ENCODE measurements at places on chromosomes 5 and 9. TPM values are rescaled to one million over a fixed set of nuclear protein-coding genes. Genes with fewer than 3 reads are reported as not detected.

GRCh38 chr5:34915856-34916192 lies 313 bp downstream of the BRIX1 start:
- H3K4me1 ChIP-seq = peaks cover 33% of the 10 kb centered on the region
- H3K36me3 ChIP-seq = peaks cover 71% of the 10 kb centered on the region
- H3K4me3 ChIP-seq = peak overlapping the region; percentile 73
- no peaks in the 10 kb centered on the region for H3K27me3 ChIP-seq

- H3K36me3 ChIP-seq = peaks cover 36% of the 10 kb centered on the region
- H3K27me3 ChIP-seq = no peaks in the 10 kb centered on the region
- H3K27ac ChIP-seq = no peak overlapping the region
- no peak overlapping the region for H3K4me3 ChIP-seq
- no peak for DNase-seq
These were observed 167.5 kb downstream of the CDK5RAP2 start for GRCh38 chr9:120412425-120412951.

- H3K36me3 ChIP-seq = no peaks in the 10 kb centered on the region
- peak; percentile 73 for DNase-seq
- H3K4me3 ChIP-seq = no peak overlapping the region
- H3K4me1 ChIP-seq = no peaks in the 10 kb centered on the region
- peaks cover 2% of the 10 kb centered on the region for H3K27me3 ChIP-seq
These were observed 12.5 kb upstream of the SLC36A3 start for GRCh38 chr5:151315998-151316597.

- H3K27ac ChIP-seq = no peak overlapping the region
- no peak for DNase-seq
- no peaks in the 10 kb centered on the region for H3K36me3 ChIP-seq
These were observed 160.4 kb downstream of the SPATA31D1 start for GRCh38 chr9:82148901-82149461.

- DNase-seq = no peak
- no peaks in the 10 kb centered on the region for H3K4me1 ChIP-seq
- H3K27ac ChIP-seq = no peak overlapping the region
- no peaks in the 10 kb centered on the region for H3K36me3 ChIP-seq
- H3K4me3 ChIP-seq = no peak overlapping the region
- no peaks in the 10 kb centered on the region for H3K27me3 ChIP-seq
These were observed 592.2 kb downstream of the ANXA1 start for GRCh38 chr9:73743826-73744225.

DNA sequence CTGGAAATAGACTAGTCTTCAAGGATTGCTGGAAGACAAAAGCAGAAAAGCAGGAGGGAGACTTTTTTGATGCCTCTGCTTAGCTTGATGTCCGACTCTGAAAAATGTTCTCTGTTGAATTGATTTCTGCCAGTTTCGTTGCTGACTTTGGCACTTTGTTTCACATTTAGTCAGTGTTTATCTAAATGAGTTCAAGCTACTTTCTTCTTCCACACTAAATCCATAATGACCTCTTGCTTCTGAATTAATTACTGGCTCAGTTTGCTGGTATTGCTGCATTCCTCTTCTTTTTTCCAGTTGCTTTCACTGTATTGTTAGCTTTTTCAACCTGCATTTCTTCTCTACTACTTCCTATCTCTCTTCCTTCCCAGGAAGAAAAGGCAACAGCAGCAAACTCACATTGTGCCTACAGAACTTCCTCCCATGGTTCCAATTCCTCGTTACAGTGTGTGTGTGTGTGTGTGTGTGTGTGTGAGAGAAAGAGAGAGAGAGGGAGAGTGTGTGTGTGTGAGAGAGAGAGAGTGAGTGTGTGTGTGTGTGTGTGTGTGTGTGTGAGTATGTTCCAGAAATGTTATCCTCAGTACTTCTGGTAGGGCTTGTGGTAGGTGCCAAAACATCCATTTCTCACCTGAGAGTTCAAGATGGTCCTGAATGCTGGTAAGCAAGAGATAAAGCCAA lies 234.8 kb downstream of the CSNK1G3 start:
- H3K27me3 ChIP-seq = no peaks in the 10 kb centered on the region
- H3K4me3 ChIP-seq = no peak overlapping the region
- H3K36me3 ChIP-seq = no peaks in the 10 kb centered on the region
- no peak overlapping the region for H3K27ac ChIP-seq

GRCh38 chr5:127098241-127098640 lies 24.9 kb upstream of the C5orf63 start:
- DNase-seq = no peak
- no peak overlapping the region for H3K4me3 ChIP-seq
- no peaks in the 10 kb centered on the region for H3K36me3 ChIP-seq
- H3K27ac ChIP-seq = no peak overlapping the region
- H3K27me3 ChIP-seq = no peaks in the 10 kb centered on the region

GRCh38 chr5:757931-758697 lies 26.4 kb downstream of the ZDHHC11B start:
- DNase-seq = no peak
- H3K27me3 ChIP-seq = peaks cover 68% of the 10 kb centered on the region
- H3K36me3 ChIP-seq = no peaks in the 10 kb centered on the region
- 0 out of 2 replicates have a peak, but pooled peaks cover 3% of the 10 kb centered on the region for H3K4me1 ChIP-seq

GRCh38 chr5:36581070-36581469 lies 25.3 kb upstream of the SLC1A3 start:
- H3K36me3 ChIP-seq = no peaks in the 10 kb centered on the region
- H3K27me3 ChIP-seq = no peaks in the 10 kb centered on the region
- DNase-seq = no peak
- H3K4me3 ChIP-seq = no peak overlapping the region

- no peak overlapping the region for H3K4me3 ChIP-seq
- H3K27ac ChIP-seq = peak overlapping the region; percentile 21
- DNase-seq = no peak
- H3K36me3 ChIP-seq = no peaks in the 10 kb centered on the region
- H3K27me3 ChIP-seq = no peaks in the 10 kb centered on the region
These were observed 47.4 kb upstream of the CCDC112 start for GRCh38 chr5:115343855-115344254.

- H3K27me3 ChIP-seq = no peaks in the 10 kb centered on the region
- no peak overlapping the region for H3K27ac ChIP-seq
- H3K4me3 ChIP-seq = no peak overlapping the region
- no peaks in the 10 kb centered on the region for H3K4me1 ChIP-seq
- DNase-seq = no peak
These were observed 167.1 kb downstream of the ACTL7B start for GRCh38 chr9:108688676-108689075.

DNA sequence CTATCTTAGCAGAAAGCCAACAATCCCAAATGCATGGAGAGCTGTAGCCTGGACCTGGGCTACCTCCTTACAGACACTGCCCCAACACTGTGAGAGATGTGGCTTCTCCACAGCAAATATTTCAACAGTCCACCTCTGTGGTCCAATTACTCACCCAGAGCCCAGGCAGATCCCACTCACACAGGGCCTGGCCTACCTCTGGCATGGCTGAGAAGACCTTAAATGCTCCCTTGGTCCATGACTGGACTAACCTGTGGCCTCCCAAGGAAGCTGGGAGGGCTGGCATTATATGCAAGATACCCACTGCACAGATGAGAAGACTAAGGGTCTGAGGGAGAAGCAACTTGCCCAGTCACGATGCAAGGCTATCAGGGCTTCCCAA lies 22.8 kb upstream of the SLC25A51 start:
- H3K27me3 ChIP-seq = no peaks in the 10 kb centered on the region
- peaks cover 25% of the 10 kb centered on the region for H3K36me3 ChIP-seq
- no peak overlapping the region for H3K4me3 ChIP-seq
- H3K27ac ChIP-seq = no peak overlapping the region
- peaks cover 27% of the 10 kb centered on the region for H3K4me1 ChIP-seq

DNA sequence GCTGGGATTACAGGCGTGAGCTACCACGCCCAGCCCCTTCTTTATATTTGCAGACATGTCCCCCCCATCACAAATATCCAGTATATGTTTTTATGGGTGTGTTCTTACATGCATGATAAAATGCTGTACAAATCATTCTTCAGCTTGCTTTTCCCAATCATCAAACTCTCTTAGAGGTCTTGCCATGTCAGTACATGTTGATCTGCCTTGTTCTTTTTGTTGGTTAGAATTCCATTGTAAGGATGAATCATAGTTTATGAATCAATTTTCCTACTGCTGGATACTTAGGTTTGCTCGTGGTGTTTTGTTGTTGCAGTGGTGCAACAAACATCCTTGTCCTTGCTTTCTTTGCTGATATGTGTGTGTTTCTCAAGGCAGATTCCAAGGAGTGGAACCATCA lies 79.9 kb upstream of the NEURL1B start:
- H3K4me1 ChIP-seq = no peaks in the 10 kb centered on the region
- no peak overlapping the region for H3K27ac ChIP-seq
- no peak overlapping the region for H3K4me3 ChIP-seq
- no peaks in the 10 kb centered on the region for H3K36me3 ChIP-seq
- H3K27me3 ChIP-seq = peaks cover 8% of the 10 kb centered on the region

DNA sequence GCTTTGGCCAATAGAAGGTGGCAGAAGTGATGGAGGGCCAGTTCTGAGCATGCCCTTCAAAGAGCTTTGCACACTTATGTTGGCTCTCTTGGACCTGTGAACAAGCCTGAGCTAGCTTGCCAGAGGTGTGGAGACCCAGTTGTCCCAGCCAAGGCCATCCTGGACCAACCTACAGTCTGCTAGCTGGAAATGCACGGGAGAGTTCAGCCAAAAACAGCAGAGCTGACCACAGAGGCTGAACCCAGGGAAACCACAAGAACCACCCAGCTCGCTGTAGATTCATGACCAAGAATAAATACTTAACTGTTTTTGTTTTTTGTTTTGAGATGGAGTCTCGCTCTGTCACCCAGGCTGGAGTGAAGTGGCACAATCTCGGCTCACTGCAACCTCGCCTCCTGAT lies 65.4 kb upstream of the HAND1 start:
- H3K4me1 ChIP-seq = peaks cover 40% of the 10 kb centered on the region
- peaks cover 67% of the 10 kb centered on the region for H3K27me3 ChIP-seq
- H3K4me3 ChIP-seq = no peak overlapping the region
- DNase-seq = peak; percentile 84
- H3K27ac ChIP-seq = no peak overlapping the region

- H3K27ac ChIP-seq = peak overlapping the region; percentile 59
- H3K36me3 ChIP-seq = peaks cover 6% of the 10 kb centered on the region
- H3K4me3 ChIP-seq = peak overlapping the region; percentile 82
These were observed 588 bp upstream of the PLPP1 start for GRCh38 chr5:55535199-55535905.

DNA sequence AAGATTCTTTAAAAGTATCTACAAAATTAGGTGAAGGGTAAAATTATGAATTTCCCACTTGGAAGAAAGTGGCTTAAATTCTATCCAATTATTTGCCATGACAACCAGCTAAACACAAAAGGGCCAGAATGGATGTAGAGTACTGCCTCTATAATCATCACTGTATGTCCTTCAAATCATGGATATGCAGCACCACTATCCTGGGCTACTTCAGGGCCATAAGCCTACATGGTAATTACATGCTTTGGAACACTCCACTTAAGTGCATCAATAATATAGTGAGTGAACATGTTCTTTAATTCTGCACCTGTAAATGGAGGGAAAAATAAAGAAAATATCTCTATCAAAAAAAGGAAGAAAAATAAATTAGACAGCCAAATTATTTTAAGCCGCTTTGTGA lies 575.2 kb downstream of the ISL1 start:
- no peak overlapping the region for H3K4me3 ChIP-seq
- H3K27ac ChIP-seq = no peak overlapping the region
- H3K27me3 ChIP-seq = no peaks in the 10 kb centered on the region
- no peak for DNase-seq
- H3K4me1 ChIP-seq = no peaks in the 10 kb centered on the region

DNA sequence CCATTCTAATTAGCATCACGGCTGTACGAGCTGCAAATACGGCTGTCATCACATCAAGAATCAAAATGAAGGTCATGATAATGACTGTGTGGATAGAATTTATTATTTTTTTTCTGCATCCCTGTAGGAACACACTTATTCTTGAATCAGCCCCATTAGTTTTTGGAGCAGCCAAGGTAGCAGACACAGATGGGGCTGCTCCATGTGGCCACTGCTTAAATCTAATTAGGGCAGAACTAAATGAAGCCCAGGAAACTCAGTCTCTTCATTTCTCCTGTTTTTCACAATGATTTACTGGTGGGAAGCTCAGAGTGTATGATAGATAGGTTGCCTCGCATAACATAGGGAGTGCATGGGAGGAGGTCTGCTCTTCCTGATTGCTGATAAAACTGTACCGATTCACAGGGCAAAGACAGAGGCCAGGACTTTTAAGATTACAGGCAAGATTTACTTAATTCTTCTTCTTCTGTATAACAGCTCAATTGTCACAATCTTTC lies 275.5 kb downstream of the GLIS3 start:
- H3K4me1 ChIP-seq = no peaks in the 10 kb centered on the region
- H3K4me3 ChIP-seq = no peak overlapping the region
- H3K27me3 ChIP-seq = no peaks in the 10 kb centered on the region
- DNase-seq = no peak
- no peak overlapping the region for H3K27ac ChIP-seq
- no peaks in the 10 kb centered on the region for H3K36me3 ChIP-seq

DNA sequence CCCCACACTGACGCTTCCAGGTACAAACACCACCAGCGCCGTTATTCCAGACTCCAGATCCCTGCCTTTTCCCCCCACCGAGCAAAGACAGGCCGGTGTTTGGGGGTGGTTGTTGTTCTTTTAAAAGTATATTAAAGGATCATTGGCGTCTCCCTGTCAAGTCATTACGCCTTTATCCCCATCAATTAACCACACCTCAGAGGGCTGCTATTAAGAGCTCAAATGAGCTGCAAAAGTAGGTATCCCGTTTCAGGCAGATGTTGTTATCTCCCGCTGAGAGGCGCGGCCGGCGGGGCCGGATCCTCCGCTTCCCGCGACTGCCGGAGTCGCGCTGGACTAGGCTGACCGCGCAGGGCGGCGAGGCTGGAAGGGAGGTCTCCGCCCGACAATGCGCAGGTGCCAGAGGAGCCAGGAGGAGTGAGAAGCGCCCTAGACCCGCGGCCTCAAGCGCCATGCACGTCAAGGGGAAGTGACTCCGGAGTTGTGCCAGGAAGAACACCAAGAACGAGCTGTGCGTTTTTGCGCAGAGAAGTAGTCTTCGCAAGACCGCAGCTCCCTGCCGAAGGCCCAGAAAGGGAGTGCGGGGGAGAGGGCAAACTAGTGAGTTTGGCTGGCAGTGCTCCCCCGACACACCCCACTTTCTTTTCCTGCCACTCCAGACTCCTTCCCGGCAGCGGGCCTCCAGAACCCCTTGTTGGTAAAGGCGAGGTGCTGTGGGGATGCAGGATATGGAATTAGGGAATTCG lies 8.2 kb downstream of the NR2F1-AS1 start:
- no peaks in the 10 kb centered on the region for H3K4me1 ChIP-seq
- no peaks in the 10 kb centered on the region for H3K27me3 ChIP-seq
- DNase-seq = no peak
- no peak overlapping the region for H3K4me3 ChIP-seq
- H3K36me3 ChIP-seq = no peaks in the 10 kb centered on the region

Gene ZNF366
- total RNA-seq = not detected

Gene ZNF454
- not detected for total RNA-seq

Gene GMCL2
- not detected for total RNA-seq

Gene TEX48
- not detected for total RNA-seq

Gene PCDHA1
- total RNA-seq = not detected

Gene NEUROG1
- not detected for total RNA-seq

Gene CDKN2B-AS1
- 2.6 TPM for total RNA-seq

Gene SLC4A9
- not detected for total RNA-seq

Gene KDM3B
- total RNA-seq = 64.8 TPM

Data from SJSA1 (cell line).